ENCODE measurements at places on chromosomes 1 and 21.

DNA sequence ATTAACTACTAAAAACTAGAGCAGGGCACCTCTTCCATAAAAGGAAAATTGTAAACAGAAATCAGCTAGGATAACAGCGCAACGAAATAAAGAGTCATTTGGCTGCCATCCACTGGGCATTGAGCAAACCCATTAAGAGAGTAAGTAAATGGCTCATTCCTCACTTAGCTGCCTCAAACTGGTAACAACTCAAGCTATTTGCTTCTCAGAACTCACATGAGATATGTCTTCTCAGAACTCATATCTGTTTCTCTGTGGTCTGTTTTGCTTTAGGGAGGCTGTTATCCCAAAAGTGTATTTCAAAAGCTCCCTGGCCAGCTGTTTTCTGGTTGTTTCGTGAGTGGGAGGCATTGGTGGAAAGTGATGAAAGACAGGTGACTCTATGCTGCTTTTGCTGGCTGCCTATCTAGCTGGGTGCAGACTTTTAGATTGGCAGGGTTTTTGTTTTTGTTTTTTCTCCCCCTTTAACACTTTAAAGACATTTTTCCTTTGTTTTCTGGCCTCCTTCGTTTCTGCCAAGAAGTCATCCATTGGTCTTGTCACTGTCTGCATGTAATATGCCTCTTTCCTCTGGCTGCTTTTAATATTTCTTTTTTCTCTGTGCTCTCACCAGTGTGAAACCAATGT is 269.2 kb upstream of the RGS18 start:
- DNase-seq, result peak; percentile 19

DNA sequence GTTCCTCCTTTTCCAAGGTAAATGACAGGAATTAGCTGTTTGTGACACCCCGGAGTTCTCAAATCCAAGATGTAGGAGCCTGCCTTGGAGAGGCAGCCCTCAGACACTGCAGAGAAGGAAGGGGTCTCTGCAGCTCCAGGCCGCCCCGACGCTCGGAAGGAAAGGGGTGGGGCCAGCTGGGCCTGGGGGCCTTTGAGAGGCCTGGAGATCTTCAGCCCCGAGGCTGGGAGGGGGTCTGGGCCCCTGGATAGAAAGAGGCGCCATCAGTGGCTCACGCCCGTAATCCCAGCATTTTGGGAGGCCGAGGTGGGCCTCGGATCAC is 1.1 kb upstream of the TNFRSF18 start:
- no peak for DNase-seq

- DNase-seq, result no peak
Observed at GRCh38 chr1:21651214-21652042, 17.7 kb downstream of the RAP1GAP start.

GRCh38 chr1:209323743-209324142 is 259.8 kb upstream of the CAMK1G start:
- no peak for DNase-seq

GRCh38 chr1:240683576-240683975 is 71.6 kb upstream of the GREM2 start:
- DNase-seq, result no peak
